C1 segment of cervical spinal cord (tissue), 14 donors: ENCODE measurements at places on chromosomes 7 and 10.

GRCh38 chr7:30918676-30919075 is 7.0 kb downstream of the AQP1 start:
- DNase-seq = no peak

GRCh38 chr7:11604505-11604904 is 227.5 kb downstream of the THSD7A start:
- DNase-seq = no peak

DNA sequence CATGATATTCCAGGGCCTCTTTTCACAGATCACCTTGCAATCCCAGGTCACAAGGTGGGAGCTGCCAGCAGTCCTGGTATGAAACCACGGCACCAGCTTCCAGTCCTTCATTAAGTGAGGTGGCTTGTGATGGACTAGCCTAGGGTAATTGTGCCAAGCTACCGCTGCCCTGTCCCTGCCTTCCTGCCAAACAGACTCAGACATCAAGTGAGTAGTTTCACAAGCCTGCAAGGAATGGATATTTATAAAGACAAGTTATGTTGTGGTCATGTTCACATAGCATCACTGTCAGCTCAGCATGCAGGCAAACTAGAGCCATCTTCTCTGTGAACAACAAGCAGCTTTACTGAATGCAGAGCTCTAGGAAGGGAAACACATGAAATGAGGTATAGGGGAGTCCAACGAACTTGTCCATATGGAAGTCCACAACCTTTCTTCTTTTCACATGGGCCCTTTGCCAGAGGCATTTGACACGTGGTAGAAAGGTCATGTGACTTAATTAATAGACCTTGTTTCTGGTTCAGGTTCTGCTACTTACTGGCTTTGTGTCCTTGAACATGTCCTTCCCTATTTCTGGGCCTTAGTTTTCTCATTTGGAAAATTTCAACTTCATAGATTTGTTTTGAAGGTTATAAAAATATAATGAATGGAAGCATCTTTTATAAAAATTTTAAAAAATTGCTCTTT is 1061.2 kb downstream of the KCNMA1 start:
- no peak for DNase-seq

DNA sequence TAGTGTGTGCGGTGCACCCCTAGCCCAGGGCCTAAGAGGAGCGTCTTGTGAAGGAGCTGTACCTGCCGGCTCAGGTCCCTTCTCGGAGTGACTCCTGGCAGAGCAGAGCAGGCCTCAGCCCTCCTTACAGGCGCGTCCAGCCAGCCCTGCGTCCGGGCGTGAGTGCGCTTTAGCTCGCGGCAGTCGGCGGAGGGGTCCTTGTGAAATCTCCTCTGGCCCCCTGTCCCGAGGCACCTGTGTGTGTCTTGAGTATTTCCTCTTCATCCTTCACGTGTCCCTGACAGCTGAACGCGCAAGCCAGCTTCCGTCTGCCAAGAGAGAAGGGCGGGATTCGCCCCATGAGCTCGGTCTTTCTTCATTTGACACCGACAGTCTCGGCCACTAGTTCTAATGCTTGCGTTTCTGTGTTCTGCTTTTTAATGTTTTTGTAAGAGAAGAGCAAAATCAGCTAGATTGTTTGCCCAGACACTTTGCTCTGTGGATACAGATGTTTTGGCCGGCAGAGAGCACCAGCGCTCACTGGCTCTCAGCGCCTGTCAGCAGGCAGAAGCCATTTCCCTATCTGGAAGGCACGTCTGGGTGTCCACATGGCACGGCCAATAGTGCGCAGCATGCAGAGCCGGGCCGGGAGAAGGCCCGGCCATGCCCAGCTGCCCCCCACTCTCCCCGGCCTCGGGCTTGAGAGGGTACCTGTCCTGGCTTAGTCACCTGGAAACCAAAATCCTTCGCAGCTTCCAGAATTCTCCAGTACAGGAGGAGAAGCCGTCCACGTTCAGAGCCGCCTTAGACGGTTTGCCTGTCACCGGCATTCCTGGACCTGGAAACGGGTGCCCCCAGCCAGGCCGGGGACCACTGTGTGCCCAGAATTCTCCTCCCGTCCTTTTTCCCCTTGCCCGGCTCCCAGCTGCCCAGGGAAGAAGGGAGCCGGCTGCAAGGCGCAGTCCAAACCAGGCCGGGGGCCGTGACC is 7.0 kb downstream of the GET4 start:
- no peak for DNase-seq

- DNase-seq = no peak
Observed at GRCh38 chr7:85205754-85206153, 18.9 kb upstream of the SEMA3D start.

DNA sequence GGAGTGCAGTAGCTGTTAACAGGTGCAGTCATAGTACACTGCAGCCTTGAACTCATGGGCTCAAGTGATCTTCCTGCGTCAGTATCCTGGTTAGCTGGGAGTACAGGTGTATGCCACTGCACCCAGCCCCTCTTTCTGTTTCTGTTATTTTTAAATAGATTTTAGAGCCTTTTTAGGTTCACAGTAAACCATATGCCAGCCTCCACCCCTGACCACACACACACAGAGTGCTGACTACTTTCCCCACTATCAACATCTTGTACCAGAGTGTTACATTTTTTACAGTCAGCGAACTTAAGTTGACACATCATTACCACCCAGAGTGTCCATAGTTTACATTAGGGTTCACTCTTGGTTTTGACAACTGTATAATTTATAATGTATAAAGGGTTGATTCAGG is 32.1 kb downstream of the MARCHF5 start:
- DNase-seq = no peak

DNA sequence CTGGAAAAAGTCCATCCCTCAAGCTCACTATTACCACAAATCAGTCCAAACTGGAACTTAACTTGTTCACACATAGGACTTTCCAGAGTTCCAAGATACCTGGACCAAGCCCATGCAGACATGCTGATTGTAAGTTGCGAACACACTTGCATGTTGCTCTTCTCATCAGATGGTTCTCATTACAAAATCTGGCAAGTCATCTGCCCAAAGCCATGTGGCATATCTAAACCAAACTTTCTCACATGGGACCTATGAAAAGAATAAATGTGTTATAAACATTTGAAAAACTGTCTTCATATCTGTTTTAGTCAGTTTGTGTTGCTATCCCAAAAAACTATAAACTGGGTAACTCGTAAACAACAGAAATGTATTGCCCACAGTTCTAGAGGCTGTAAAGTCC is 58.8 kb upstream of the MKLN1 start:
- DNase-seq = no peak

DNA sequence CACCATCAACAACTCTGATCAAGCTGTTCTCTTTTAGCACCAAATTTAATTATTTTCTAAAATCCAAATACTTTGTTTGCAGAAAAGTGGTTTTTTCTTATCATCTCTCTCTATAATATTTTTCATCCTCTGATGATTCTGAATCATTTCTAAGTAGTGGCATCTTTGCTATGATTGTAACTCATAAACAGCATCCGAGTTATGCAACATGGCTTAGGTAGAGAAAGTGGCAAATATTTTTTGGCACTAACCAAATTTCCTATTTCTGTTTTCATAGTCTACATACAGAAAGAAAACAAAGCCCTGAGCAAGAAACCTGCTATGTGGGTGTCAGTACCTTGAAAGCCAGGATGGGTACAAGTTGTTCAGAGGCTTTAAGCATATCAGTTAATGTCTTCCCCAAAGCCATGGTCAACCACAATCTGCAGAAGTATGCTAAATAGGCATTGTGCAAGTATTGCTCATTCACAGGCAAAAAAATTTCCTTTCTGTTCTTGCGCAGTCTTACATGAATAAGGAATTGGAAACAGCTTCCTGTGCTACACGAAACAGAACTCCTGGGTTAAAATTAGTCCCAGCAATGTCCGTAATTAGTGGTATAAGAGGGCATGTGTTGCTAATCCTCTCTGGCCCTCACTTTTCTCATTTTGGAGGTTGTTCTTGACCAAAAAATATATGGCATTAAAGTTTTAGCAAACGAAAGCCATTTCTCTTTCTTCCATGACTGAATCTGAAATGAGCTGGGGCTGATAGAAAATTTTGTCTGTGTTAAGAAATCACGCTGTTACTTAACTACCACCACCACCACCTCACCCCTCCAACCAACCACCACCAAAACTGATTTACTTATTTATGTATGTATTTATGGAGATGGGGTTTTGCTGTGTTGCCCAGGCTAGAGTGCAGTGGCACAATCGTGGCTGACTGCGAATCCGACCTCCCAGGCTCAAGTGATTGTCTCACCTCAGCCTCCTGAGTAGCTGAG is 325.6 kb upstream of the MAGI2 start:
- DNase-seq = no peak

DNA sequence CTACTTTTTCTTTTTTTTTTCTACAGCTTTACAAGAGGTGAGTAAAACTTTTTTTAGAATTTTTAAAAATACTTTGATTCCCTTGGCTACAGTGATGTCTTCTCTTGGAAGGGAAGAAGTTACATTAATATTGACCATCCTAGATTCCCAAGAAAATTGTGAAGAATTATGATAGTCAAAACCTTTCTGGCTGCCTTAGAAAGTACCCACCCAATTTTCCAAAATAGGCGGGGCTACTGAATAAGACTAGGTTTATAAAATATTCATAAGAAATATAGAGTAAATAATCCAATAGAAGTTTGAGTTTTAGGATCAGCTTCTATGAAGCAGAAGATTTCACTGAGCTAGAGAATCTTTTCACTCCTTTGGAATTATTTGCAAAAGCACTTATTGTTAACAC is 3.0 kb downstream of the COL1A2 start:
- DNase-seq = no peak

GRCh38 chr10:22837351-22837750 is 90.5 kb upstream of the ARMC3 start:
- DNase-seq = no peak

GRCh38 chr7:76515999-76516443 is 5.7 kb downstream of the UPK3B start:
- DNase-seq = no peak

GRCh38 chr10:31962826-31963588 is 34.4 kb upstream of the ARHGAP12 start:
- DNase-seq = no peak

DNA sequence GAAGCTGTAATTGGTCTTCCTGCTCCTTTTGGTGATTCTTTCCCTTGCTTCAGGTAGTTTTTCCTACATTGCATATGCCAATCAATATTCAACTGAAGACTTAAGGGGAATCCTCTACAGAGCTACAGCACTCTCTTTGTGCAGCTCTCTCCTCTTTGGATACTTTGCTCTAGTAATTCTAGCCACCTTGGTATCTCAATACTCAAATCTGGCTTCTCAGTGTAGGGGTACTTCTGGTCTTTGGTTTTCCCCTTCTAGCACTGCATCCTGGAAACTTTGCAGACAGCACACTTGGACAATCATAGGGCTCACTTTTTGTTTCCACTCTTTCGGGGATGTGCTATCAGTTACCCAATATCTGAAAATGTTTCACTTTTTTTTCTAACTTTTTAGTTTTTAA is 9.9 kb downstream of the PHTF2 start:
- no peak for DNase-seq

GRCh38 chr7:2102375-2102723 is 130.4 kb downstream of the MAD1L1 start:
- DNase-seq = no peak

- no peak for DNase-seq
Observed at GRCh38 chr10:100014071-100014762, 4.5 kb upstream of the DNMBP start.

DNA sequence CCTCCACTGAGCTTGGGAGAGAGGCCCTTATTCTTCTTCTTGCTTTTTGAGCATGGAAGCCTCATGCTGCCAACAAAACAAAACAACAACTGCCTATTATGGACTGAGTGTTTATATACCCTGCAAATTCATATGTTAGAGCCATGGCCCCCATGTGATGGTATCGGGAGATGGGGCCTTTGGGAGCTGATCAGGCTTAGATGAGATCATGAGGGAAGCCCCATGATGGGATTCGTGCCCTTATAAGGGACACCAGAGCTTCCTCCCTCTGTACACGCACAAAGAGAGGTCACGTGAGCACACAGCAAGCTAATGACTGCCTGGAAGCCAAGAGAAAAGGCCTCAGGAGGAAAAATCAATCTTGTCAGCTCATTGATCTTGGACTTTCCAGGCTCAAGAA is 235.0 kb downstream of the FANK1 start:
- no peak for DNase-seq

GRCh38 chr7:92275327-92275726 is 29.6 kb downstream of the ANKIB1 start:
- no peak for DNase-seq

GRCh38 chr10:79178614-79179163 is 109.9 kb downstream of the ZMIZ1 start:
- no peak for DNase-seq

DNA sequence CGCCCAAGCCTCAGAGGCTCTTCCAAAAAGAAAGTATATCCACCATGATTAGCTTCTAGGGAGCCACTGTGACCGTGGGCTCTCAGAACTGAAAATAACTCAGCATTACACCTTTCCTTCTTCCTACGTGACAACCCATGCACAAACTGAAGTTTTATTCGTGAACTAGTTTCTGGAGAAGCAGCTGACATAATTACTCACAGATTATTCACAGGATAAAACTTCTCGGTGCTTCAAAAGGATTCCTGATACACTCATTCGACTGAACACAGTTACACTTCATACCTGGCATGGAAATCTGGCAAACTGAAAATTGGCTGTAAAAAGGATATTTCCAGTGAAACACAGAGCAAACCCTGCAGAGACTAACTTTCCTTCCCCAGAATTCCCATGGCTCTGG is 139.2 kb upstream of the PTER start:
- DNase-seq = no peak

DNA sequence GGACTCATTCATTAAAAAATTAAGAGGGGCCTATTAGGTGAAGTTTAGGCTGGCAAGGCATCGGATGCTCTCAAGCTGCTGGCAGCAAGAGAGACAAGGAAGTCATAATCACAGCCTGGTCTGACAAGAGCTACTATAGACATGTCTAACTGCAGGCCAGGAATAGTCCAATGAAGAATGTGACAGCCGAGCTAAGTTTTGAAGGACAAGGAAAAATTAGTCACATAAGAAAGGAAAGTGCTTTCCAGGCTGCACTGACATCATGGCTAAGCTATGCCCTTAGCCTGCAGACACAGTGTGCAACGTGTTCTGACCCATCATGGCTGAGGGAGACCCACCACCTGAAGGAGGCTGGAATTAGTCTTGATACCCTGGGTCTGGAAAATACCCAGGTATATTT is 281.1 kb downstream of the PLXNA4 start:
- no peak for DNase-seq

DNA sequence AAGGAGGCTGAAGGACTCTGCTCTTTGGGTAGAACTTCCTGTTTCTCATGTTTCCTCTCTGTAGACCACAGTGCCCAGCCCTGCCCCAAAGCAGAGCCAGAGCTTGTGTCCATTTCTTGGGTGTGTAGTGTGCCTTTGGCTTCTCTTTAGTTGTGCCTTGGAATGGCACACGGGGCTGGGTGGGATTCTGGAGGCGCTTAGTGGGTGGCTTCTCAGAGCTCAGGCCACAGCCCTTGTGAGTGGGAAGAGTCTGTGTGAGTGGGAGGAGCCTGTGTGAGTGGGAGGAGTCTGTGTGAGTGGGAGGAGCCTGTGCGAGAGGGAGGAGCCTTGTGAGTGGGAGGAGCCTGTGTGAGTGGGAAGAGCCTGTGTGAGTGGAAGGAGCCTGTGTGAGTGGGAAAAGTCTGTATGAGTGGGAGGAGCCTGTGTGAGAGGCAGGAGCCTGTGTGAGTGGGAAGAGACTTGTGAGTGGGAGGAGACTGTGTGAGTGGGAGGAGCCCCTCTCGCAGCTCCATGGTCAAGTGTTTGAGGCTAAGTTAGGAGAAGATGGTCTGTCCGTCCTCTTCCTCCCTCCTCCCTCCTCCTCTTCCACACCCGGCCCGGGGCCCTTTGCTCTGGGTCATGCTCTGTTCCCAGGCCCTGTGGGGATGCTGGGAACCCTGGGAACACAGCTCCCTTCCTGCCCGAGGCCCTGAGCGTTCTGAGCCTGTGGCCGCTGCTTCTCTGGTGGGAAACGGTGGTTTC is 153.0 kb downstream of the GRK5 start:
- DNase-seq = no peak

GRCh38 chr7:6256109-6256483 is 16.3 kb downstream of the CYTH3 start:
- DNase-seq = no peak
